T-helper 17 cell (primary cell): ENCODE measurements at places on chromosomes 1 and 21.

DNA sequence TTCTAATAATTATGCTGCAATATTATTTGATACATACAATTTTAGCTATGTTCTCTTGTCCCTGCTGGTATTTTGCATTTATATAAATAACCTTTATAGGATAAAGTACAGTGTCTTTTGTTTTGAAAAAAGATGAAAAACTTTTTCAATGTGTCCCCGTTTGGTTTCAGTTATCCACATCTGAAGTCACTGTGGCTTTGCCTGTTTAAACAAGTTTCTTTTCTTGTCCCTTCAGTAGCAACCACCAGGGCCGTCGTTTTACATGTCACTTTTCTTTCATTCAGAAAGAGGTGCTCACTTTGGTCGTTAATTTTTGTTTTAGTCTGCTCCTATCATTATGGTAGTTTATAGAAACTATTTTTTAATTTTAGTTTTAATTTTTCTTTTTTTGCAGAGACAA lies 41.4 kb downstream of the RABGAP1L start:
- DNase-seq = no peak

DNA sequence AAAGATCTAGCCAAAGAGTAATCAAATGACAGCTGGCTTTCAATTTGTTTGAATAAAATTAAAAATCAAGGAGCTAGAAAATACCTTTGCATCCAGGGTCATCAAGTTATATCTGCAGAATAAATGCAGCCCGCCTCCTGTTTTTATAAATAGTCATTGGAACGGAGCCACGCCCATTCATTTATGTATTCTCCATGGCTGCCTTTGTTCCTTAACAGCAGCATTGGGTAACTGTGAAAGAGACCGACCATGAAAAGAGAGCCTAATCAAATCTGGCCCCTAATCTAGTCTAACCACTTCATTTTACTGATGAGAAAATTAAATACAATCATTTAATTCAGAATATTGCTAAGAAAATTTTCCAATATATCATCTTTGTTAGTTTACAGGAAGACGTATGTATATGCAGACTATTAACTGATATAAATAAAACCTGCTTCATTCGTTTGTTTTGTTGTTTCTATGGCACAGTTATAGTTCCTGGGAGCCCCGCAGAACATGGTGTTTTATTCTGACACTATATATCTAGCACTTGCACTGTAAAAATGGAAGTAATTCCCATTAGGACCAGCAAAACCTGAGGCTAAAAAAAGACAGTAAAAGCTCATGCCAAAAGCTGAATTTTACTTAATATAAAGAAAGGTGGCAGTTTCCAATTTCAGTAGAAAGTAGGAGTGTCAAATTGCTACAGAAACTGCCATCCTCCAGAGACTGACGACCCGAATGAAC lies 111.8 kb upstream of the PALMD start:
- DNase-seq = no peak

DNA sequence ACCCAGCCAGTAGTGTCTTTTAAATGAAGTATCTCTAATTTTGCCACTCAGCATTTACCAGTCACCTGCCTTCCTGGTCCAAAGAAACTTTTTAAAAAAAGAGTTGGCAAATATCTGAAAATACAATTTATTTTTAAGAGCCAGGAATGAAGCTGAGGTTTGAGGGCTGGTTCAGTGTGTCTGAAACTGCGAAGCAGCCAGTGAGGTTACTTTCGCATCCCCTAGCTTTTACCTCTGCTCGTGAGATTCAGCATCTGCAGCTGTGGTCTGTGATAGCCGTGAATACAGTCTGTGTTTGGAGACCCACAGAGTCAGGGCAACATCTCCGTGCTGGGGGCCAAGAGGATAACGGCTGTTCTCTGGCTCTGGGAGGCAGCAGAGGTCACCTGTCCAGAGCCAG lies 21.3 kb upstream of the KCNAB2 start:
- no peak for DNase-seq

DNA sequence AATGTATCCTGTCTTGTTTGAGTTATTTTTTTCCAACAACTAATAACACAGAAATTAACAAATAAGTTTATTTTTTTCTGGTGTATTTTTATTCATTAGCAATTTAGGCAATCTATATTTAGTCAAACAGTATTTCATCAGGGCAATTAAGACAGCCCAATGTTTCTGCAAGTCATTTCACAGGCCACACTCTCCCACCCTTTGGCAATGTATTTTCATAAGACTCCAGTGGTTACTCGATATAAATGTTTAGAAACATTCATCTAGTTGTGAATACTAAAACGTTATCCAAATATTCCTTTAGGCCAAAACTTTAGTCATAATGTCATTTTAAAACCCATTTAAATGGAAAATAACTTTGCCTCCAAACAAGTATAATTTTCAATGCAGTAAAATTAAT lies 142.1 kb downstream of the KCNT2 start:
- DNase-seq = no peak

DNA sequence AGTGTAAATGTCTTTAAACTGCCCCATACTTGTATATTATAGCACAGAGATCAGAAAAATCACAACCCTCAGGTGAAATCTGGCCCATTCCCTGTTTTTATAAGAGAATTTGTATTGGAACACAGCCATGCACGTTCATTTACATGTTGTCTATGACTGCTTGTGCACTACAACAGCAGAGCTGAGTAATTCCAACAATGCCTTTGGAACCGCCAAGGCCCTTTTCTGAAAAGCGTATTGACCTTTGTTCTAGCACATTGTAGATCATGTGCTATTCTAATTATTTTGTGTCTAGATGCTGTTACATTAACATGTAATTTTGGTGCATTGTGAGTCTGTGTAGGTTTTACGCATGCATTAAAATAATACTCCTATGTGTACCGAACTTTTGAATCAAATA lies 339.6 kb downstream of the CHRM3 start:
- DNase-seq = no peak

DNA sequence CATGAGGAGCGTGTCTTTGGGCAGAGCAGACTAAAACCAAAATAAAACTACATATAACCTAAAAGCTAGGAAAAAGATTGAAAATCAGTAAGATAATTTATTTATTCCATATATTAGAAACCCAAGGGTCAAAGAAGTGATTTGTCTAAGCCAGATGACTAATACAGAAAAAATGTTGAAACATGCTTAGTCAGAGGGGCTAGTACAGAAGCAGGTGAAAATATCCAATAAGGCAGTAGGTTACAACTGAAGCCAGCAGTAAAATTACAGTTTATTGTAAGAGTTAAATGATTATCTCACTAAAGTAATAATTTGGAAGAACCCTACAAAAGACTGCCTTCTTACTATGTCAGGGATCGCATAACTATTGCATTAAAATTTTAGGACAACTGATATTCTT lies 1190.9 kb upstream of the PRMT6 start:
- DNase-seq = no peak

GRCh38 chr1:6868660-6869380 lies 83.6 kb downstream of the CAMTA1 start:
- DNase-seq = no peak

DNA sequence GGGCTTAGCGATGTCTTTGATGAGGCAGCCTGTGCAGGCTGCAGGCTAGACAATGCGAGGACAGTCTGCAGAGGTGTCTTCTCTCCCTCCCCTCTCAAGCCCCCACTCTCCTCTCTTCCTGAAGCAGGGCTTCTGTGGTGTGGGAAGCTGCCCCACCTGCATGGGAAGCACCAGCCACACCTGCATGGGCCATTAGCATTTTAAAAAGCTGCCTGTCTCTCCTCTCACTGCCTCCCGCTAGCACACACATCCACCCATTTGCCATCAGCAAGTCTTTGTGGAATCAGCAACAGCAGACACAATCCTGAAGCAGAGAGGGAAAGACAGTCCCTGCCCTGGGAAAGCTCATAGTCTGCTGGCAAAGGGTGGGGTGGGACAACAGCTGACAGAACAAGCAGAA lies 53.1 kb downstream of the NAV1 start:
- no peak for DNase-seq

GRCh38 chr1:162210196-162210595 lies 140.7 kb downstream of the NOS1AP start:
- no peak for DNase-seq

DNA sequence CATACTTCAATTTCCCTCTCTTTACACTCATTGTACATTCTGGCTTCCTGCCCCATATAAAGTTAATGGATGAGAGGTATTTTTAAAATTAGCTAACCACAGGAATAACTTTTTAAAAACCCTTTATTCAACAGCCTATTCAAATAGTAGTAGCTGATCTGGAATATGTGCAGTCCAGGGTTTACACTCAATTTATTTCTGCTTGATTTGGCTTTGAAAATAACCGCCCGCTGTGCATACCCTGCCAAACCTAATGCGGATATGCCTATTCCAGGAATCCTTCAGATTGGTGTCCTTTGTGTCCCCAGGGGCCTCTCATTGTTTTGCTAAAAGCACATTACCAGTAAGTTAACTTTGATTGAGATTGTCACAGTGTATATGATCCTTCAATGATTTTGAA lies 1686.2 kb downstream of the PLA2G4A start:
- DNase-seq = no peak

DNA sequence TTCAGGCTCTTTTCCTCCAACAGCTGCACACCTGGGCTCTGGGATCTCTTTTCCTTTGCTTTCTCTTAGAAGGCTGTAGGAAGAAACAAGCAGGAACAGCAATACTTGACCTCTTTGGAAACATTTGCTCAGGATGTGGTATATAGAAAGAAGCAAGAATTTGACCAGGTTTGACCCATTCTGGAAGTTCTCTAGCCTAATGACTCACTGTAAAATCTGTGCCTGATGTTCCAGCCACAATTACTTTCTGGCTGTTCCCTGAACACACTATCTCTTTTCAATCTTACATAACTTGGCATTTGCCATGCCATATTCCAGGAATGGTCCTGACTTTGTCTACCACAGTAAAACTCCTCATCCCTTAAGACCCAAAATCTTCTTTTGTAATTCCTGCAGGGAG lies 419.9 kb upstream of the DAB1 start:
- no peak for DNase-seq

DNA sequence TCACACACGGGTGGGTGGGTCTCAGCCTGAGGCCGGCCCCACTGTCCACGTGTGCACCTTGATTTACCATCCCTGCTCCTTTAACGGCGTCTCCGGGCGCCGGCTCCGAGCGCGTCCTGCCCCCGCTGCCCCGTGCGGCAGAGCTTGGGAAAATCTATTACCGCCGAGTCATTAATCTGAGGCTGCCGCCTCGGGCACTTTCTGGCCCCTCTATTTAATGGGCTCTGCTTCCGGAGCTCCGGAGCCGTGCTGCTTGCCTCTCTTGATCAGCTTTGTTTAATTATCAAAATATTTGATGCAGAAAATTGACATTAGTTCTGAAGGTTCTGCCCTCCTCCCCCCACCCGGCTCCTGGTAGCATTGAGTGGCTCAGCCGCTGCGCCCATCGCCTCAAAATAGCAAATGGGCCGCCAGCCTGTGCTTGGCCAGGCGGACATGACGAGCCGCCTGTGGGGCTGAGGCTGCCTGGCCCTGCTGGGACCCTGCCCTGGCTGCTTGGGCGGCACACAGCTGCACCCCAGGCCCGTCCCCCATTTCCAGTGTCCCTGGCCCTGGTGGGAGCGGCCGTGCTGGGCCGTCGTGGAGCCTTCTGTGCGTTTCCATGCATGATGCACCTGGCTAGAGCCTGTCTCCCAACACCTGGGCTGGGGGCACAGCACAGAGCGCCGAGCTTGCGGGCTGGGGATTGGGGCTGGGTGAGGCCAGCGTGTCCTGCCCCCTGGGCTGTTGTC lies 81.6 kb upstream of the TTC34 start:
- DNase-seq = no peak

GRCh38 chr1:27562021-27562420 lies 41.9 kb downstream of the AHDC1 start:
- DNase-seq = no peak

GRCh38 chr1:59554011-59554663 lies 257.2 kb downstream of the FGGY start:
- no peak for DNase-seq

GRCh38 chr21:16421965-16422364 lies 692.2 kb downstream of the USP25 start:
- DNase-seq = no peak

- DNase-seq = no peak
These were observed 20.2 kb upstream of the TCEA3 start for GRCh38 chr1:23444596-23445390.

DNA sequence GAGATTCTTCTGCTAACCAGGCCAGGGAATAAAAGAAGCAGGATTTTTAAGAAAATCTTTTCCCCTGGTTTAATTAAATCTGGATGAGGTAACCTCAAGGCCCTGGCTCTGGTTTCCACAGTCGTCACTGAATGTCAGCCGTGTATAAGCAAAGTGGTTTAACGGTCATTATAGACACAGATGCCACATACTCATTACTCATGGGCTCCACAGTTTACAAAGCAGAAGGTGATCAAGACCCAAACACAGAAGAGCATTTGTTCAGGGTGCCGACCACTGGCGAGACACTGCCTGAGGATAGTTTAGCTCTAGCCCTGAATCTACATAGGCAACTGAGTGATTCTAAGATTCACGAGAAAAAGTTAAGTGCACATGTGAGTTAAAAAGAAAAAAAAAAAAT lies 27.8 kb upstream of the RAP1GAP start:
- no peak for DNase-seq

- DNase-seq = no peak
These were observed 5.0 kb downstream of the KPNA6 start for GRCh38 chr1:32112806-32113375.

DNA sequence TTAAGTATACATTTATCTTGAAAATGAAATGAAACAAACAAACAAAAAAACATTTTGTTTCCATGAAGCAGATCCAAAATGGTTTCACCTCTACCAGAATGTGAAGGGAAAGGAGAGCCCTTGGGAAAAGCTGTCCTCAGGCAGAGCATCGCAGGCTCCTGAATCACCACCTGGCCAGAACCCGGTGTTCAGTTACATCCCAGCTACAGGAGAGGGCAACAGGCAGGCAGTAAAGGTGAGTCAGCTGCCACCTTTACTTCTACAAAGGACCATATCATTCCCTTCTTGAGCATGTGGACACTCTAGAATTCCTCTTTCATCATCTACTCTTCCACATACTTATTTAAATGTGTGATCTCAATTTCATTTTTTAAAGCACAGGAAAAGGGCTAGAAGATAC lies 151.2 kb downstream of the PIGK start:
- DNase-seq = no peak

DNA sequence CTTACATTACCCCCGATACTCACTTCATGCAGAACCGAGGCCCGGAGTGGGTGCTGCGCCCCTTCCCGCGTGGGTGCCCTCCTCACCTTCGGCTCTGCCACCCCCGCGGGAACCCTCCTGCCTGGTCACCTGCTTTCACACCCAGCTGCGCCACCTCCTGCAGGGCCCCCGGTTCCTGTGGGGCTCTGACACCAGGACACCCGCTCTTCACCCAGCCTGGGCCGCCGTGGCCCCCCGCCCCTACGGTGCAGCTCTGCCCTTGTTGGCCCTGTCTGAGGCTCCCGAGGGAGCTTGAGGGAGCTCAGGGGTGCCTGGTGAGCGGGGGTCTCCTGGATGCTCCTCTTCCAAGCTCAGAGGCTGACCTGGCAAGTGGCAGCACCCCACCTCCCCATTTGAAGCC lies 19.0 kb downstream of the RRP1 start:
- no peak for DNase-seq
